ENCODE measurements at places on chromosomes 2 and 18.

GRCh38 chr2:169077674-169078240, 8.4 kb downstream of the DHRS9 start:
- DNase-seq, result no peak

- DNase-seq, result no peak
Measured at GRCh38 chr2:32711908-32712501, 84.2 kb downstream of the TTC27 start.

DNA sequence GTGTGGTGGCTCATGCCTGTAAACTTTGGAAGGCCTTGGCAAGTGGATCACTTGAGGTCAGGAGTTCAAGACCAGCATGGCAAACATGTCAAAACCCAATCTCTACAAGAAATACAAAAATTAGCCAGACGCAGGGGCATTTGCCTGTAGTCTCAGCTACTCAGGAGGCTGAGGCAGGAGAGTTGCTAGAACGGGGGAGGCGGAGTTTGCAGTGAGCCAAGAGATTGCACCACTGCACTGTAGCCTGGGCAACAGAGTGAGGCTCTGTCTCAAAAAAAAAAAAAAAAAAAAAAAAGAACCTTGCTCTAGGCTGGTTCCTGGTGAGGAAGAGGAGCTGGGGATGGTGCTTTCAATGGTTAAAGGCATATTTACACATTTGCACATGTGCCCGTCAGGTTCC, 129.4 kb downstream of the LYPD6B start:
- DNase-seq, result no peak

- DNase-seq, result no peak
Measured at GRCh38 chr2:155250800-155251199, 552.3 kb downstream of the KCNJ3 start.

- DNase-seq, result no peak
Measured at GRCh38 chr18:5417342-5417741, 121.8 kb upstream of the ZBTB14 start.
